ENCODE measurements at places on chromosomes 2 and 18.

DNA sequence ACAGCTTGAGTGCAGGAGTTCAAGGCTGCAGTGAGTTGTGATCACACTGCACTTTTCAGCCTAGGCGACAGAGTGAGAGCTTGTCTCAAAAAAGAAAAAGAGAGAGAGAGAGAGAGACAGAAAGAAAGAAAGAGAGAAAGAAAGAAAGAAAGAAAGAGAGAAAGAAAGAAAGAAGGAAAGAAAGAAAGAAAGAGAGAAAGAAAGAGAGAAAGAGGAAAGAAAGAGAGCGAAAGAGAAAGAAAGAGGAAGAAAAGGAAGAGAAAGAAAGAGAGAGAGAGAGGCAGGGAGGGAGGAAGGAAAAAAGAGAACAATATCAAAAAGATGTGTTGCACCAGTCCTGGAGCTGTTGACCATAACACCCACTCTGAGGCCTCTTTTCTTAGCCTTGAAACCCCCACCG is 89.8 kb upstream of the MBOAT2 start:
- DNase-seq: no peak

GRCh38 chr18:55321265-55322177 is 266.5 kb downstream of the TCF4 start:
- DNase-seq: peak; percentile 96

GRCh38 chr18:54444319-54444914 is 86.7 kb downstream of the C18orf54 start:
- DNase-seq: peak; percentile 73

DNA sequence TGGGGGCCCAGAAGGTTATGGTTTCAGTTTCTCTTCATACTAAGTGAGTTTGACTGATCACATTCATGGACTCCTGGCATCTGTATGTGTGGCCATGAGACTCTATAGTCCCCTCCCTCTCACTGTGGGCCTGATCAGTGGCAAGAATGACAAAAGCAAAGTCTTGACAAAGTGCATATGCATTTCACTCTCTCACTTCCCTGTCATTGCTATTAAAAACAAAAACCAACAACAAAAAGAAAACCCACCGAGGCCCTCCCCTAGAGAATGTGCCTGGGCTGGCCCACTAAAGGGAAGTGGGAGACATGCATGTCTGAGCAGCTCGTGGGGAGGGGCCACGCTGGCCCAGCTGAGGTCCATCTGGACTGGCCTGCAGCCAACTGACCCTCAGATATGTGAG is 600.1 kb upstream of the RAB6C start:
- DNase-seq: no peak

DNA sequence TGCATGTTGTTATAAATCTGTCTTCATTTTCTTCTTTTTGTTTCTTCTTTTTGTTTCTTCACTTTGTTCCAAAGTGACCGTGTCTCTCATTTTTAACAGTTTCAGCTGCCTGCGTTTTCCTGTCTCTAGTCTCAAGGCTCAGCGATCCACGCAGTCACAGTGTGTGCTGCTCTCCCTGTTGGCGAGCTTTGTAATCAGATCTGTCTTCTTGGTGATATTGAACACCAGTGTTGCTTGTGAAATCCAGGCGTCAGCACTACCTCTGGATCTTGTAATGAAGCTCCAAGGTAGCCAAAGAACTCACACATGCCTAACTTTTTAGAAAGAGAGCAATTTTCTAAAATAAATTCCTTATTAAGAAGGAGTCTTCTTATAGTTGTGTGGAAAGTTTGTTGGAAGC is 13.2 kb downstream of the SNTG2 start:
- DNase-seq: no peak

GRCh38 chr2:34660741-34661140 is 1061.6 kb upstream of the FAM98A start:
- DNase-seq: no peak

GRCh38 chr2:170222298-170222697 is 44.4 kb downstream of the MYO3B start:
- no peak for DNase-seq

GRCh38 chr2:170971071-170971470 is 42.0 kb downstream of the GORASP2 start:
- no peak for DNase-seq

DNA sequence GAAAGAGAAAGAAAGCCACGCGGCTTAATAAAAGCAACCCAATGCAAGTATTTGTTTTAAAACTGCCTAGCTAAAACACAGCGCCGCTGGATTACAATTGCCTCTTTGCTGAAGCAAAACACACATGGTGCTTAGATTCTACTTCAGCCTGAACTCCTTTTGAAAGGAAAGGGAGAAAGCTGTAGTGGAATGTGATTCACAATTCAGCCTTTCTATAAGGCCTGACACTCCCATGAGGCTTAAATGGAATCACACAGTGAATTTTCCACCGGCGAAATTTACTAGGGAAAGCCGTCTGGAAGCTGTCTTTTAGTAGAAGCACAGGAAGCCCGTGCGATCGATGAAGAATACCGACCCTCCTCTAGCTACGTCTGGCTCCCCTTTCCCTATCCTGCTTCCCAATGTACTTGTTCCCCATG is 348.0 kb downstream of the DLGAP1 start:
- no peak for DNase-seq

GRCh38 chr2:188435115-188435514 is 143.4 kb downstream of the GULP1 start:
- no peak for DNase-seq

GRCh38 chr2:218030409-218031195 is 27.8 kb upstream of the TNS1 start:
- DNase-seq: no peak

- no peak for DNase-seq
Observed at GRCh38 chr2:172484253-172484652, 56.9 kb downstream of the ITGA6 start.

DNA sequence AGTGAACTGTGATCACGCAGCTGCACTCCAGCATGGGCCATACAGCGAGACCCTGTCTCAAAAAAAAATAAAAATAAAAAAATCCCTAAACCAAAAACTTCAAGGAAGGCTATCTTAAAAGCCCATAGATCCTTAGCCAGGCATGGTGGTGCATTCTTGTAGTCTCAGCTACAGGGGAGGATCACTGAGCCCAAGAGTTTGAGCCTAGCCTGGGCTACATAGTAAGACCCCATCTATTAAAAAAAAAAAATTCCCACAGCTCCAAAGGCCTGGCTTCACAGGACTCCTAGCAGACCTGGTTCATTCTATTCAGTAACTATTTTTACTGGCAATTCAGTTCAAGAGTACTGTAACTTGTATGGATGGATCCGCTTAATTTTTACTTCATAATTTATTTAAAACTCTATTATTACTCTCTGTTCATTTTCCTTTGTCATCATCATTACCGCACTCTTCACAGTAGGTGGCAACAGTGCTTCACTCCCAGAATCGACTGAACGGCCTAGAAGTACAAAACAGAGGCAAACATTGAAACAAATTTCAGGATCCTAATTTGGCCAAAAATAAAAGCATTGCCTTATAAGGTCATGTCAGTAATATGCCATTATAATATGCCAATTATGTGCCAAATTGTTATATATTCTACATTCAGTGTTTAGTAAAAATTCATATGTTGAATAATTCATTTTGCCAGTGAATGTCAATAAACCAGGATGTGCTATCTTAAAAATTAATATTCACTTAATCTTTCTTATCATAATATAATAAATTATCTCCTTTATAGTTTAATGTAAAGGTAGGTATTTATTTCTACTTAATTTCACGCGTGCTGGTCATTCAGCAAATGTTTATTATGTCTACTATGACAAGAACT is 14.3 kb upstream of the STAM2 start:
- peak; percentile 50 for DNase-seq

GRCh38 chr2:156563994-156564753 is 128.0 kb downstream of the GPD2 start:
- no peak for DNase-seq

DNA sequence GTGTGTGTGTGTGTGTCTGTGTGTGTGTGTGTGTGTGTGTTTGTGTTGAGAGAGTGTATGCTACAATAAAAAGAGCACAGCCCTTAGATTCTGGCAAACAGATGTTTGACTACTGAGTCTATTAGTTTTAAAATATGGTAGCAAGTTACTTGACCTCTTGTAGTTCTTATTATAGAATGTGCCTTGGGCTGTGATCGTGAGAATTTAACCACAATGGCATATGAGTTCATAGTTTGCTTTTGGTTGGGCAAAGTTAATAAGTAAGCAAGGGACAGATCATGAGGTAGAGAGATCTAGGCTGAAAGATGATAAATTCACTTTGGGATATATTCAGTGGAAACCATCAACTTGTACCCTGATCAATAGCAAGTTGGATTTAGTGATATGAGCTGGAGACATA is 334.3 kb upstream of the VWC2L start:
- no peak for DNase-seq

- no peak for DNase-seq
Observed at GRCh38 chr18:76980663-76981395, 151.8 kb downstream of the MBP start.

DNA sequence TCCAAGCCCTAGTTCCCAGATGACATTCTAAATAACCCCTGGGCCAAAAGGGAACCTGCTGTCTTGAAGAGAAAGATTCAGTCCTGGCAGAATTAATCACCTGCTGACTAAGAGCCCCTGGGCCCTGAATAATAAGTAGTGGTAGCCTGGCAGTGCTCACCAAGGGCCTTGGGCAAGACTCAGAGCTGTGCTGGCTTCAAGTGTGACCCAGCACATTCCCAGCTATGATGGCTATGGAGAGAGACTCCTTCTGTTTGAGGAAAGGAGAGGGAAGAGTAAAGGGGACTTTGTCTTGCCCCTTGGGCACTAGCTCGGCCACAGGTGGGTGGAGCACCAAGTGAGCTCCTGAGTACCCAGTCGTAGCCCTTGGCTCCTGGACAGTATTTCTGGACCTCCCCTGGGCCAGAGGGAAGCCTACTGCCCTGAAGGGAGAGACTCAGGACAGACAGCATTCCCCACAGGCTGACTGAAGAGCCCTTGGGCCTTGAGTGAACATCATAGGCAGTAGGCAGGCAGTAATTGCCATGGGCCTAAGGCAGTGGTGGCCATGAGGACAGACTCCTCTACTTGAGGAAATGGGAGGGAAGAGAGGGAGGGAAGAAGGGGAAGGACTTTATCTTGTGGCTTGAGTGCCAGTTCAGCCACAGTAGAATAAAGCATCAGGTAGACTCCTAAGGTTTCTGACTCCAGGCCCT is 40.0 kb upstream of the INPP4A start:
- no peak for DNase-seq

DNA sequence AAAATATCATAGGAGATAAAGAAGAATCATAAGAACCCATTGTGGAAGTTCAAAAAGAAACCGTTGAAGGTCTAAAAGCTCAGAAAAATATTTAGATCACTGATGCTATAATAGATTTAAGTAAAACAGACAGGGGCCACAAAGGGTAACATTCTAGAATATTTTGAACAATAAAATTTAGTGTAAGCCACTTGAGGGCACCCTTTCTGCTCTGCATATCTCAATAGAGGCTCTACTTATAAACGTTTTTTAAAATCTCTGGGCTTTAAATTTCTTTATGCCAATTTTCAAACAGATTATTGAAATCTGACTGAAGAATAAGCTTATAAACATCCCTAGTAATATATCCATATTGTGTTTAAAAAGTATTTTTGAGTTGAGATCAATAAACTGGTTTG is 57.6 kb upstream of the IL1RL1 start:
- DNase-seq: no peak

GRCh38 chr2:212977152-212977551 is 174.3 kb downstream of the IKZF2 start:
- no peak for DNase-seq

- DNase-seq: no peak
Observed at GRCh38 chr2:36134281-36134680, 221.3 kb upstream of the CRIM1 start.

- no peak for DNase-seq
Observed at GRCh38 chr2:215619022-215619958, 183.4 kb upstream of the FN1 start.

DNA sequence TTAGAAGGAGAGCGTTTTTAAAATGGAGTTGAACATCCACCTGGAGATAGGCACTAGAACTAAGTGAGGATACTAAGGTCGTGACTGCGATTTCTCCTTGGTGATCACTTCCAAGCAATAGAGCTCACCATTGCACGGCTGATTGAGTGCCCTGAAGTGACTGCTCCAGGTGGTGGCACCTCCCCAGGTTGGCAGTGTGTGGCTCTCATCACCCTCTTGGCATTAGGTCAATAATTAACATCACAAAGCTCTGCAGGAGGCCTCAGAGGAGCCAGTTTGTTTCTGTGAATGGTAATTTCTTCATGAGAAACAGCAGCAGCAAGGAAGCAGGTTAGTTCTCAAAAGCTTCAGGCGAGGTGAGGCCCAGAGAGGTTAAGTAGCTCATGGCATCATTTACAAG is 259.6 kb downstream of the CLIP4 start:
- no peak for DNase-seq

DNA sequence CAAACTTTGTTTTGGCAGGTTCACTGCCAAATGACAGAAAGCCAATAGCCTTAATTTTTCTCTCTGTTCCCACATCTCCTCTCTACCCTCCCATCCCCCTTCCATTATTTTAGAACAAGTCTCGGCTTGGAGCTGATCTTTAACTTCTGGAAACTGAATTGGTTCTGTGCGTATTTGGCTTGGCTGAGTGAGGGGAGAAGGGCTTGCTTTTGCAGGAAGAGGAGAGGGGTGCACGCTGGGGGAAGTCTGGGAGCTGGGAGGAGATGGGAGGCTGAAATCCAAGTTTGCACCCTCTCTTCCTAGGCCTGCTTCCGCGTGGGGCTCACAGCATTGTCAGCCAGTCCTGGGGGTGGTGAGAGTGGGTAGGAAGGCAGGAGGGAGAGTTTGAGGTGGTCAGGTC is 176.1 kb upstream of the SPRED2 start:
- DNase-seq: peak; percentile 73

GRCh38 chr2:233124421-233125080 is 64.4 kb downstream of the INPP5D start:
- peak; percentile 42 for DNase-seq

GRCh38 chr18:51361130-51361860 is 163.8 kb upstream of the MEX3C start:
- DNase-seq: no peak

DNA sequence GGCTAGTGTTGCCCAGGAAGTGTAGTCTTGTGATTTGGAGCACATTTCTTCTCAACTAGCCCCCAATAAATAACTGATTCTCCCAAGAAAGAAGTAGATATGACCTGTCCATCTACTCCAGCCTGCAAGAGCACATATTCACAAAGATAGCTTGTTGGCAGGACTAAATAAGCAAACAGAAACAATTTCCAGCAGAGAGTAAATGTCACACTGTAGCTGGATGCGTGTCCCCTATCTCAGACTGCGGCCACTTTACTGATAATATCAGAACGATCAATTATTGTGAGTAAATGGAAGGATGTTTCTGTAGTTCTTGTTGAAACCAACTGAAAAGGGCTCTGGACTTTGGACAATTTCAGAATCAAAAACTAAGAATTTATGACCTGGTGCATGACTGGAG is 97.9 kb downstream of the PIEZO2 start:
- DNase-seq: no peak

DNA sequence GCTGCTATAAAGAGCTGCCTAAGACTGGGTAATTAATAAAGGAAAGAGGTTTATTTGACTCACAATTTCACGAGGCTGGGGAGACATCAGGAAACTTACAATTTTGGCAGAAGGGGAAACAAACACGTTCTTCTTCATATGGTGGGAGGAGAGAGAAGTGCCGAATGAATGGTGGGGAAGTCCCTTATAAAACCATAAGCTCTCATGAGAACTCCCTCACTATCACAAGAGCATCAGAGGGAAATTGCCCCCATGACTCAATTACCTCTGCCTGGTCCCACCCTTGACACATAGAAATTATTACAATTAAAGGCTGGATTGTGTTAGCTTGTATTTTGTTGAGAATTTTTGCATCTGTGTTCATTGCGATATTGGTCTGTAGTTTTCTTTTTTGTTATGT is 460.5 kb upstream of the RAB6C start:
- DNase-seq: no peak
